ENCODE measurements at places on chromosomes 4 and X. TPM values are rescaled to one million over a fixed set of nuclear protein-coding genes. Genes with fewer than 3 reads are reported as not detected.

DNA sequence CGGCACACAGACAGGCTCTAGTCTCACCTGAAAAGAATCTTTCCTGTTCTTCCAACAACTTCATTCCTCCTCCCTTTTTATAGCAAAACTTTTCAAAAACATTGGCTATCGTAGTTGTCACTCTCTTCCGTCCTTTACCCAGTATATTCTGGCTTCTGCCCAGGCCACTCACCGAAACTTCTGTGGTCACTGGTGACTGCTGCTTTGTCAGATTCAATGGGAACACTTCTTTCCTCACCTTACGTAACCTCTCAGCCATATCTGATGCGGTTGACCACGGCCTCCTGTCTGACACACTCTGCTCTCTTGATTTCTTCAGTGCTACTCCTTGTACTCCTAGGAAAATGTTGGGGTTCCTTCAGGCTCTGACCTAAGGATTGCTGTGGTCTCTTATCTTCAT is 9.2 kb upstream of the RNF150 start:
- no peak for DNase-seq

DNA sequence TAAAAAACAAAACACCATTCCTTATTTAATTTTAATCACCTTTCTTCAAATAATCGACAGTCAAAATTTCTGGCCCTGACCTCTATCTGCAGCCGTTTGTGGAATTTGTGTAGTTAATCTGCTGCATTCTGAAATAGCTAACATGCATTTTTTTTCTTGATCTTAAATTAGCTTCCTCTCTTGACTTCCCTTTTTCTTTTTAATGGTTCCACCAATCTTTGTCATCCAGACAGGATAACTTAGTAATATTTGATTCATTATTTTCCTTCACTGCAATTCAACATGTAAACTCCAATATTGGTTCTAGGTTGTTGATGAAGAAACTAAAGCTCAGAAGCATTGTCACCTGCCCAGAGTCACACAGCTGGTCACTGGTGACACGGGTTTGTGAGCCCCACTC is 77.3 kb downstream of the ARHGAP10 start:
- DNase-seq: no peak

DNA sequence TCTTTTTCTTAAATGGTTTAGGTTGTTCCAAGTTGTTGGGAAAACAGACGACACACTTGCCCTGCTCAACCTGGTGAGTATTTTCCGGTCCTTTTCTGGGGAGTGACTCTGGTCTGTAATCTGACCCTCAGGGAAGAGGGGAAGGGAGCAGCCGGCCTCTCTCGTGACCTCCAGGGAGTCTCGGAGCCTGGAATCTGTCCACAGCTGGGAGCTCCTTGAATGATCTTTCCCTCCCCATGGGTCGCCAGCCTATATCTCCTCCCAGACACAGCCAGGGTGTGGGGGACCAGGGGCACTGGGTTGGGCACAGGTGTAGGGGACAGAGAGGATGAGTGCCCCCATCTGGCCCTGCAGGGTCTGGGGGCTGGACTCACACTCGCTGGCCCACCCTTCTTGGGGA is 18.9 kb downstream of the TMEM175 start:
- DNase-seq: no peak

- no peak for DNase-seq
Observed at GRCh38 chr4:19531906-19532848, 719.5 kb upstream of the SLIT2 start.

Gene SOX3
- not detected for total RNA-seq

GRCh38 chrX:106932960-106933537 is 12.8 kb downstream of the CLDN2 start:
- DNase-seq: no peak

Gene PCSK1N
- 3.5 TPM for total RNA-seq

DNA sequence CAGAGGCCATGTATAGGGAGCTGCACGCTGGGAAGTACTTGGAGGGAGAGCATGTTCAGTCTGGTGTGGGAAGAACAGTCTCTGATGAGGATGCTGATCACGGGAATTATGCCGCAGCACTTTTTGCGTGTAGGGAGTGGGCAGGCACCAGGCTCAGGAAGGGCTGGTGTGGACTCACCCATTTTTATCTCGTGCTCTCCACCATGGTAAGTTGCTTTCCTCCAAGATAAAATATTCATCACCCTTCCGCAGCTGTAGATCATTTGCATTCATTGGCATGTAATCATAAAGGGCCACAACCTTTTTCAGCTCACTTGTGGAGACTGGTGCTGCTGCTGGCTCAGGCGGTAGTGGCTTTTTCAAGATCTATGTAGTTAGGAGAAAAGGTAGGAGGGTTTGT is 11.8 kb upstream of the TIMM8A start:
- no peak for DNase-seq

DNA sequence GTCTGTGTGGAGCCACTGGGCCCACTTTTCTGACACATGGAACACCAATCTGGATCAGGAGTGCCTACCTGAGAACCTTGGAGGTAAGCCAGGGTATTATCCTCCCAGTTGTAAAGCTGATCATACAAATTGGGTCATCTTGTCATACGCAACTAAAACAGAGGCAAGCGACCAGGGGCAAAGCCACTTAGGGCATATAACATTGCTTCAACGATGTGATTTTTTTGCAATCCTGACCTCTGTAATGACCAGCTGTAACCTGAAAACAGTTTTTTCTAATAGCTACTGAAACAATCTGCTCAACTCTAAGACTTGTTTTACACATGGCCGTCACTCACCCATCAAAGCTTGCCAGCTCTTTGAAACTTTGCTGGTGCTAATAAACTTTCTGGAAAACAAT is 261.5 kb upstream of the AGTR2 start:
- DNase-seq: no peak

- DNase-seq: peak; percentile 37
Observed at GRCh38 chr4:17447675-17448298, 64.1 kb downstream of the QDPR start.

Gene EDNRA
- total RNA-seq: not detected

DNA sequence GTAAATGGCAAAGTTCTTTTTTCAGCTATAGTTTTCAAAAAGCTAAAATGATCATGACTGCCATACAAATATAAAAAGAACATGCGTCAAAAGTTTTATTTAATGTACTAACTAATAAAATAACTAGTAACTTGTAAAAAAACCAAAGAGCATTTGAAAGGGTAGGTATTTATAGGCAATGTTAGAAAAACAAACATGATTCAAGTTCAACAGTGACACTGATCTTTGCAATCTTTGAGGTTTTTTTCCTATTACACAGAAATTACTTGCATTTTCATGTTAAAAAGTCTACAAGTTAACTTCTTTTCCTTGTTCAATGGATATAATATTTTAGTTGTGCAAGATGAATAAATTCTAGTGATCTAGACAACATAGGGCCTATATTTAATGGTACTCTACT is 72.3 kb upstream of the GRID2 start:
- DNase-seq: no peak

DNA sequence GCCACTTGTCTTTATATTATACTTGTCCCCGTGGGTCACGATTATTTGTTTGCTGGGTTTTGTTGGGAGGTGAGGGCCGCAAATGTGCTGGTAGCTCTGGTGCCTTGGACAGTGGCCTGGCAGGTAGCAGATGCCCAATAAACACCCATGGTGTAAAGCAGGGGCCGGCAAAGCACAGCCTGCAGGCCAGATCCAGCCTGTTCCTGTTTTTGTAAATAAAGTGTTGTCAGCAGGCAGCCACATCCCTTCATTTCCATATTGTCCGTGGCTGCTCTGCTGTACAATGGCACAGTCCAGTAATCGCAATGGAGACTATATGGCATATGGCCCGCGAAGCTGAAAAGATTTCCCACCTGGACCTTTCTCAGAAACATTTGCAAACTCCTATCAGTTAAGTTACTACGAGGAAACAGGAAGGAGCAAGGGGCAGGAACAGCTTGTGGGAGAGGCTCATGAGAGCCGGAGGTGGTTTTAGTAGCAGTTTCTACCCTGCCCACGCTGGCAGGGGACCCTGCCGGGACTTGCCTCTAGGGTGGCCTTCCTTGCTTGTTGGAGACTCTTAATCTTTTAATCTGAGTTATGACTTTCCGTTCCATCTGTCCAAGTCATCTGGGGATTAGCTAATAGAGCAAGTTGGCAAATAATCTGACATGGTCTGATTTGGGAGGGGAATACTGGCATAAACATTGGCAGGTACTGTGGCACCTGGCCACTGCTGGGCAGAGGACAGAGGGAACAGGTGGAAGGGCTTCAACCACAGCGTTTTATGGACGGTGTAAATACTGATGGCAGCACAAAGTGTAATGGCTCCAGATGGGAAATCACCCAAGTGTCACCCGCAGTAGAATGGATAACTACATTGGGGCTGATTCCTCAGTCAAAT is 19.6 kb downstream of the CLCN4 start:
- DNase-seq: no peak

GRCh38 chrX:94123062-94123461 is 449.1 kb downstream of the FAM133A start:
- DNase-seq: no peak

Gene TGIF2LX
- total RNA-seq: not detected

DNA sequence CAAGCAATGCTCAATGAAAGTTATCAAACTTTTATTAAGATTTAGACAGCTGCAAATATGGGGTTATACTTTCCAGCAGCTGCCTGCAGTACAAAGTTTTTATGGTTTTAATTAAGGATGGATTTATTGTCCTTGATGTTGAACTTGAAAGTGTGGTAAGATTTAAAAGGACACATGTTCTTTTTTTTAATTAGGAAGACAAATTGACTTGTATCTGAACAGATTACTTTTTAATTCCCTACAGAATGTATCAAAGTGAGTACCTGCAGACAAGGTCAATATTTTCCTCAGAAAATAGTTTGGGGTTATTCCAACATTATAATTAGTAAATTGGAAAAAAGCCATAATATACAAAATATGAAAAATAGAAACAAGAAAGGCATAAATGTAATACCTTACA is 218.2 kb upstream of the NEIL3 start:
- DNase-seq: no peak

DNA sequence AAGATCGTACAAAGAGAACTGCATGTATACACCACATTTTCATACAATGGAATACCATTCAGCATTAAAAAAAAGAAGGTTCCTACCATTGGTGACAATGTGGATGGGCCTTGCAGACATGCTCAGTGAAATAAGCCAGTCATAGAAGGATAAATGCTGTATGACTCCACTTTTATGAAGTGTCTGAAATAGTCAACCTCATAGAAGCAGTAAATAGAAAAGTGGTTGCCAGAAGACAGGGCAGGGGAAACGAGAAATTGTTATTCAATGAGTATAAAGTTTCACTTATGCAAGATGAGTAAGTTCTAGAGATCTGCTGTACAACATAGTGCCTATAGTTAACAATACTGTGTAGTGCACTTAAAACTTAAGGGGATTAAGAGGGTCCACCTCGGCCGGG is 257.5 kb upstream of the FTHL17 start:
- DNase-seq: no peak

GRCh38 chrX:31323658-31324057 is 251.8 kb upstream of the FTHL17 start:
- no peak for DNase-seq

GRCh38 chr4:1297456-1298325 is 8.0 kb downstream of the MAEA start:
- DNase-seq: no peak

GRCh38 chr4:27024805-27025204 is 164.2 kb downstream of the STIM2 start:
- DNase-seq: no peak

Gene PPEF2
- total RNA-seq: 0.56 TPM

DNA sequence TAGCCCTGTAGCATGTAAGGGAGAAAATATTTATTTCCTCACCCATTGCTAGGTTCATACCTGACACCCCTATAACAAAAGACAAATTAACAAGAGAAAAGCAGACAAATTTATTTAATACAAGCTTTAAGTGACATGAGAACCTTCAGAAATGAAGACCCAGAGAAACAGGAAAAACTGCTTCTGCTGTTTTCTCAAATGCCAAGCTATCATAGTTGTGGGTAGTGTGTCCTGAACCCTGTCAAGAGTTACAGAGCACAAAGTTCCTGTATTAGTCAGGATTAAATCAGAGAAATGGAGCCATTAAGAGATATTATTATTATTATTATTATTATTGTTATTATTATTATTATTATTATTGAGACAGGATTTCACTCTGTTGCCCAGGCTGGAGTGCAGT is 17.5 kb downstream of the CCDC160 start:
- DNase-seq: no peak

Gene KCNIP4
- total RNA-seq: not detected

DNA sequence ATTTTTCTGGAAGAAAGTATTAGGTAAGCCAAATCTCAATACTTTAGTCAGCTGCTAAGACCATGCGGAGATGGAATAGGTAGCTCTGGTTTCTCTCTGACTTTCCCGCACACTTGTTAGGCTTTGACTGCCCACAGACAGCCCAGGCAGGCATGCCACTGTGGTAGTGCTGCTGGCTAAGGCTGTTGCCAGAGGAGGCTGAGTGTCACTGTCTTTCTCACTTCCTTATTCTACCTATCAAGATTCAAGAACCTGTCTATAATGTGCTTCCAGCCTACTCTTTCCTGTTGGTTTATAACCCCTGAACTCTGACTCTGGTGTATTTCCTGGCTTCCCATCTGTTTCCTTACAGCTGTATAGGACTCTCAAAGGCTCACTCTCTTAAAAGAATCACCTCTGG is 81.8 kb upstream of the TRPC5 start:
- no peak for DNase-seq

Gene CT55
- not detected for total RNA-seq

Gene CDS1
- 1.3 TPM for total RNA-seq

Gene MRFAP1L1
- 26.6 TPM for total RNA-seq

DNA sequence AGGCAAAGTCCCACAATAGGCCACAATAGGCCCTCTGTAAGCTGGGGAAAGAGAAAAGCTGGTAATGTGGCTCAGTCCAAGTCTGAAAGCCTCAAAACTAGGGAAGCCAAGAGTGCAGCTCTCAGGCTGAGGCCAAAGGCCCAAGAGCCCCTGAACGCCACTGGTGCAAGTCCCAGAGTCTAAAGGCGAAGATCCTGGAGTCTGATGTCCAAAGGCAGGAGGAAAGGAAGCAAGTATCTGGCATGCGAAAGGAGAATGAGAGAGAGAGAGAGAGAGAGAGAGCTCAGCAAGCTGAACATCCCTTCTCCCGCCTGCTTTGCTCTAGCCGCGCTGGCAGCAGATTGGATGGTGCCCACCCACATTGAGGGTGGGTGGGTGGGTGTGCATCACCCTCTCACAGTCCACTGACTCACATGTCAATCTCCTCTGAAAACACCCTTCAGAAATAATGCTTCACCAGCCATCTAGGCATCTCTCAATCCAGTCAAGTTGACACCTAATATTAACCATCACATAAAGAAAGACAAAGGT is 30.9 kb upstream of the ELF2 start:
- DNase-seq: no peak

DNA sequence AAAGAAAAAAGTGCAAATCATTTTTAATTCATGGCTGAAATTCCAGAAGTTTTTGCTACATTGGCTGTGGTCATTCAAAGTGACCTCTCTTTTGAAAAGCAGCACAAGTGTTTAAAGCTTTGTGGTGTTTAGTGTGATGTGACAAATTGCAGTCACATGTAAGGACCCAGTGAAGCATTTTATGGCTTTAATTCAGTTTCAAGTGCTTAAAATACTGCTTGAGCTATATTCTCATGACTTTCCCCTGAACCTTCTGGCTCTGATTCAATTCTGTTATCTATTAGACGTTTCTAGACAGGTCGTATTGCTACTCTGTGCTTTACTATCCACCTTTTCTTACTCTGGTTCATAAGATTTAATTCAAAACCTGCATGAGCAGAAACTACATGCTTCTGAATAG is 105.8 kb downstream of the FAT4 start:
- DNase-seq: no peak
